ENCODE measurements at places on chromosomes 5 and 9.

DNA sequence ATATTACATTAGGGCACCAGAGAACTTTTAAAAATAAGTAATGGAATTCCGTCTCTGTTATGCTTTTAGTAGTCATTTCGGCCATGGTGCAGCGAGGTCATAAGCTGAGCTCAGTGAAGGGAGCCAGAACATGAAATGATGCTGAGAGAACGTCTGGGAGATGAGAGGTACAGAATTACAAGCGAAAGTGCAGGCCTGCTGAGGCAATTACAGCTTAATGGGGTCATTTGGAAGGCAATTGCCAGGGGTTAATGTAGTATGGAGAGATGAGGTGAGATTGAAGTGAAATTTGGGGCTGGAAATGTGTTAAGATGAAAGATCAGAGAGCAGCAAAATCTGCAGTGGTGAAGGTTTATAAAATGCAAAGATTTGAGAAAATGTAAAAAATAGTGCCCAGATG, 96.5 kb downstream of the PBX3 start:
- DNase-seq: no peak

DNA sequence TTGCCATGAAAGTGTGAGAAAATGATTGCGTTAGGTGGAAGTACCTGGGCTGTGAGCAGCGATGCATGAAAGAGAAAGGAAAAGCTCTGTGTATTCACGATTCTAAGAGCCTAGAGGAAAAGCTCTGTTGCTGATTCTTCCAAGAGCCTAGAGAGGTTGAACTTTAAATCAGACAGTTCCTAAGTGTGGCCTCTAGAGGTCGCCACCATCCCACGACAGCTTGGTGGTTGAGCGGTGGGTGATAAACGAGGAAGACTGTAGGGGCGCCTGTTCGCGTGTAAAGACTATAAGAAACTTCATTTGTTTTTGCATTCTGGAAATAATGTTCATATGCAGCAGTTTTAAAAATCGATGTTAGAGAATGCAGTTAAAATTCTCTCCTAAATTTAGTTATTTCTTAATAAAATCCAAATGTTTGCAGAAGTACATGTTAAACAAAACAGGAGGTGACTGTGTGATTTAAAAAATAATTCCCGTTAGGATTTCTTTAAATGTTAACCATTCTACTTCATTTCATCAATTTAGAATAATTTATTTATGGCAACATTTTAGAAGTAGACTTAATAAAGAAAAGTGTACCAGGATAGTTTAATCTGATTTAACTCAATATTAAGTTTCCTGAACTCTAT, 107.7 kb downstream of the TENT4A start:
- DNase-seq: no peak

DNA sequence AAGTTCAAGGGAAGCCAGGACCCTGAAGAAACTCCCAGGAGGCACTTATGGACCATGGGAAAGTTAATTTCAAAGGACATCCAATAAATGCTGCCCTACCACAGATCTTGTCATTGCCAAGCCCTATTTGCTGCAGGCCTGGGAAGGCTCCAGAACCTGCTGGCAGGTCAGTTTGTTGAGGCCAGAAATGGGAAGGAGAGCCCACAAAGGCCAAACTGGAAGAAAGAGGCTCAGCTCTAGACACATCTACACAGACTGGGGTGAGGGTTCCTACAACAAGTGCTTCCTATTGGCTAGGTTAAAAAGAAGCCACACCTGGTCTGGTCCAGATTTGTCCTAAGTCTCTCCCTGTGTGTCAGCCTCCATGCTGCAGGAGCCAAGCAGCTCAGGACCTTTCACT, 94.4 kb downstream of the SIL1 start:
- no peak for DNase-seq

DNA sequence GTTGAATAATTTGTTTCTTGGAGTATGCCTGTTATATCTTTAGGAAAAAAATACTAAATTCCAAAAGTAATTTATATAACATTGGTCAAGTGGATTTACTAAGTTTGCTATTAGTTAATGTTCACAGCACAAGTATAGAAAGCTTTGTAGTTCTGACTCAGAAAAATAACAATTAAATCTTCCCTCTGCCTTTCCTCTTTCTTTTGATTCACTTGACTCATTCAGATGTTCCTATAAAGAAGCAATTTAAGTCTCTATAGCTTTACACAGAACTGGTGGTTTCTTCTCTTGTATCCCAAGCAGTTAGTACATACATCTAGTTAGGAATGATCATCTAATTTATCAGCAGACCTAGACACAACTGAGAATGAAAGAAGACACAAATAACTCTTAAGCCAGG, 4.5 kb upstream of the CDC42SE2 start:
- no peak for DNase-seq

DNA sequence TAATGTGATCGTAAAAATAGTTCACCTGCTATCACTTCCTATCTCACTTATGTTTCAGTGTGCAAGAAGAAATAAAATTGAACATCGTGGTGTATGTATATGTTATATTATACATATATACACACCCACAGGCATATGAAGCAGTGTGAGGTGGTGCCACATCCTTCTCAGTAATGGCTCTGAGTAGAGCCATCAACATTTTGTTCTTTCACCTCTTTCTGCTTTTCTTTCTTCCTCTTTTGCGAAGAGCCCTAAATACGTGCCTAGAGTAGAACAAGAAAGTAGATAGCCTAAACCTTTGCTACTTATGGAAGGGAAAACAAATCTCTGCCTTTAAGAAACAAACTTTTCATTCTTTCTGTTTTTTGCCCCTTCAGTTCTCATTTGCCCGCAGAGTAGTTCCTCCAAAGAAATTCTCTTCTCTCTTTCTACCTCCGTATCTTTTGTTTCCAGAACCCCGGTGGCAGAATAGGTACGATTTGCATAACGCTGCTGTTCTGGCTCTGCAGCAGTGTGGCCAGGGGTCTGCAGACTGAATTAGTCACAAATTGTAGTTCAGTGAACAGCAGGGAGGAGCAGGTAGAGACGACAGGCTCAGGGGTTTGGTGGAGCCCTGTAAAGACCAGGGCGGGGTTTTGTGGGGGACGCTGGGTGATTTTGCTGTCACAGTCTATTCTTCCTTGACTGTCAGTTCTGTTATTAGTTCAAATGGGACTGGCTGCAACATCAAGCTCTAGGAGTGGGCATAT, 40.5 kb upstream of the PJA2 start:
- DNase-seq: no peak

DNA sequence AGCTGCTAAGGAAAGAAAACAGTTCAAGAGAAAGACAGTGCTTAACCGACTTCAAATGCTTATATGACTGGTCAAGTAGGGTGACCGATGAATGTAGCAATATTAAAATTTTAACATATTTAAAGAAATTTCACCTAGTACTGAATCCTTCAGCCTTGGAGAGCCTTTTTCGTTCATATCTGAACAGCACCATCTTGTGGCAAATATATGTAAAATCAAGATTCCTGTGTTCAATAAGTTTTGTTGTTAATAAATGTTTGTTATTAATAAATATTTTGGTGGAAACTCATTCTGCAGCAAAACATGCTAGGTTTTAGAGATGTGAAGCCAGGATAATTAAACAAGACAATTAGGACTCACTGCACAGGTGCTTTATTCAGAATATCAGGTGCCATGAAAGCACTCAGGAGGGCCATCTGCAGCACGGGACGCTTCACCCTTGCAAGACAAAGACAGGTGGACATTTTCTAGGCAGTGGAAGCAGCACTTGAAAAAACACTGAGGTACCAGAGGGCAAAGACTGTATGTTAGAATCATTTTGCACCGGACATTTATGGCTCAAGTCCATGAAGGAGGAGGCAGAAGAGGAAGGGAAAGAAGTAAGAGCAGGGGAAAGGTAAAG, 15.6 kb downstream of the TICAM2 start:
- DNase-seq: no peak

Data from GM06990 (cell line).